ENCODE measurements at places on chromosomes 7 and 10.

DNA sequence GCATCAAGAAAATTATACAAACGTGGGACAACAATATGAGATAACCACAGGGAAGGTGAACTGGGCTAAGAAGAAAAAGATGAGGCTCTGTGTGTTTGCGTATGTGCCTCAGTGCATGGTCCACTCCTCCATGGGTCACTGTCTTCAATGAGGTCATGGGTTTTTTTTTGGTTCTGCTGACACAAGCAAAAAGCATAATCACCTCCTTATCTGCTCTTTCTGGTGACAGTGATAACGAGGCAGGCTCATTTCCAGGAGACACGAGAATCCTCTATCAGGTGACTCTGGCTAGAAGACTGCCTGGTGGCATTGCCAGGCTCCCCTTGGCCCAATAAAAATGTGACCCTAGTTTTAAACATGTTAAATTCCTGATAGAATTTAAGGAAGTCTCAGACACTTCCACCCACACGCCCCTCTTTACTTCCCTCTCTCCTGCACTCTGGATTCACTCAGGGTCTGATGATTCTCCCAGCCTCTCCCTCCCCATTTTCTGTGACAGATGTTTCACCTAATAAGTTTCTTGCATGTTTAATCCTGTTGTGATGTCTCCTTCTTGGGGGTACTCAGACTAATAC lies 35.3 kb upstream of the CDCA7L start:
- DNase-seq, result no peak

DNA sequence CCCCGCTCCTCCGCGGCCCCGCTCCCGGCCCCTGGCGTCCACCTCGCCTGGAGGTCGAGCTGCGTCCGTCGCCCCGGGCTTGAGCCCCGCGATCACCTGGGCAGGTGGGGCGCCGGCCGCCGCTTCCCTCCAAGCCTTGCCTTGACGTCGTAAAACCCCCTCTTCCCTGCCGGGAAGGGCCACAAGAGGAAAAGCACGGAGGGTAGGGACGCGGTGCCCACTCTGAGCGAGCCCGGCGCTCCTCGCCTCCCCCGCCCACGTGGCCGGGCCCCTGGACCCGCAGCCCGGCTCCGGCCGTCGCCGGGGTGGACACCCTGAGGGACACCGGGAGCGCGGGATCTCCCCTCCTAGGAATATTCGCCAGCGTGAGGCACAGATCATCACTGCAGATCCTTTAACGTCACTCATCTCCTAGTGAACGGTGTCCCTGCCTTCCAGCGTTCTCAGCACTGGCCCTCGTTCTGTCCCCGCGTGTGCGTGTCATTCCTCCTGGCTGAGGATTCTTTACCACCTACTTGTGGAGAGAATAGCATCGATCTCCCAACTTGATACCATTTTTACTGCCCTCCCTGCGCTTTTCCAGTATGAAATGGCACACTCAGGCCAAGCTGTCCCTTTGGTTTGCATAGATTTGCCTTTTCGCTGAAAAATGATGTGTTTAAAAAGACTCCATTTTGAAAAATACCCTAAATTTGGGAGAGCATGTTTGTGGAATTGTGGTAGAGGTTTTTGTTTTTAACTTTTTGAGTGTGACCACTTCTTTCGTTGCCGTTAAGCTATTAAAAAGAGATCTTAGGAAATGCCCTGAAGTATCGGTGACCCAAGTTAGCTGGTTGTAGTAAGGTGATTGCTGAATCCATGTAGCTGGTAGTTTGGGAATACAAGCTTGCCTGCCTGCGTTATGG lies 649 bp downstream of the ACTR3B start:
- no peak for DNase-seq

DNA sequence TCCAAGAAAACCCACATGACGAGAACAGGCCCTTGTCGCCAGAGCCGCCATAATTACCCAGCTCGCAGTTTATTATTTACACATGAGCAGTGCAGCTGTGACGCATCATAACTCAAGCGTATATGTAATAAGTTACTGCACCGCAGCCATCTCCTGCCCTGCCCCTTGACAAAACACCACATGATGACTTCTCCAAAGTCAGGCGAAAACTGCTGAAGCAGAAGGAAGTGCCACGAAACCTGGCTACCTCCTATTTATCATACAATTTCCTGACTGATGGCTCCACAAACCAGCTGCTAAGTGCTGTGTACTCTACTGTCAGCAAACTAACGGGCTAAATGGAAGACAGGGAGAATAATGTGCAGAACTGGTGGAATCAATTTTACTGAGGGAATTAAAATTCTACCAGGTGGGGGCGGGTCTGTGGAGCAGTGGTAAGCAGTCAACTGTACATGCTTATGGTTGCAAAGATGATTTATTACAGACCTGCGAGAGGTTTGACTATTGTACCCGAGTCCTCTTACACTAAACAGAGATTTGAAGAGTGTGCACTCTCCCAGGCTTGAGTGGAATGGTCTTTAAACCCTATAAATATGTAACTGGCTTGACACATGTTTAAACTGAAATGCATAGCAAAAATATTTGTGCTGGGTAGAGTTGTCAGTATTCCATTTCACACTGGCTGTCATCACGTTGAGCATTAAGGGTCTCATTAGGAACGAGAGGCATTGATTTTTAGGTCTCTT lies 156.0 kb downstream of the GLI3 start:
- no peak for DNase-seq

GRCh38 chr10:132420981-132421846 lies 24.2 kb downstream of the PWWP2B start:
- DNase-seq, result no peak

DNA sequence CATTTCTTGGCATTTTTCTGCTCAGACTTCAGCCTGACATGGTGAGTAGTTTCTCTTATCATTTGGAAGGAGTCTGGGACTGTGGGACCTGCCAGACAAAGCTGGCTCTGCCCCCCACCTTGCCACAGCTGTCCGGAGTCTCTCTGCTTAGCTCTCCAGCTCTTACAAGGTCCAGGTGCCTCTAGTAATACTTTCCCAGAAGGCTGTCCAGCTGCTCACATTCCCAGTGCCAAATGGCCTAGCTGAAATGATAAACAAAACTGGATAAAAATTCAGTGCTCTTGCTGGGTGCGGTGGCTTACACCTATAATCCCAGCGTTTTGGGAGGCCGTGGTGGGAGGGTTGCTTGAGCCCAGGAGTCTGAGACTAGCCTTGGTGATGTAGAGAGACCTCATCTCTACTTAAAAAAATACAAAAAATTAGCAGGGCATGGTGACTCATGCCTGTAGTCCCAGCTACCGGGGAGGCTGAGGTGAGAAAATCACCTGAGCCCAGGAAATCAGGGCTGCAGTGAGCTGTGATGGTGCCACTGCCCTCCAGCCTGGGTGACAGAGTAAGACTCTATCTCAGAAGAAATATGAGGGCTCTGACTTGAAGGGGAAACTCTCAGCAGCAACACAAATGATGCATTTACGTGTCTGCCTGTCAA lies 86.8 kb downstream of the C10orf90 start:
- no peak for DNase-seq

Data from stimulated activated effector memory CD8-positive, alpha-beta T cell treated with anti-CD3 and anti-CD28 coated beads, Interleukin-12 subunit alpha, Interleukin-12 subunit beta, amount 100 ng/mL, for 72 hours (primary cell).